ENCODE measurements at places on chromosomes 6 and 20. TPM values are rescaled to one million over a fixed set of nuclear protein-coding genes. Genes with fewer than 3 reads are reported as not detected.

Gene SIRPD
- total RNA-seq, result not detected

Gene ZNF292
- total RNA-seq, result 48.5 TPM

Gene PRSS16
- total RNA-seq, result 0.81 TPM

Gene EMILIN3
- total RNA-seq, result not detected

Gene SLC4A11
- 1.6 TPM for total RNA-seq

Gene TAGAP
- 67.0 TPM for total RNA-seq

Gene TSPO2
- total RNA-seq, result not detected

DNA sequence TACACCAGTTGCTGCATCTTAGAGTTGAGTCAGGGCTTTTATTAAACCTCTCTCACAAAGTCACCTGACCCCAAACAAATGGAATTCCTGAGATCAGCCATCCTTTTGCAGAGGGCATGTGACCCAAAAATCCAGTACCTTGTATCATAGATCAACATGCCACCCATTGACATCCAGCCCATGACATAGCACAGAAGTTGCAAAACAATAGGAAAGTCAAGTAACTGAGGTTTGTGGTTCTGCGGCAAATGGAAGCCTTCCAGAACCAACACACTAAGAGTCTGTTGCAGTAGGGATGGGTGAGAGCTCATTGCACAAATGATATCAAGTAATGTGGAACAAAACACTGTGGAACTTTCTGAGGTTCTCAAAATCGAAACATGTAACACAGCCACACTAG lies 111.2 kb downstream of the PDE7B start:
- DNase-seq, result no peak
- no peak overlapping the region for H3K4me3 ChIP-seq
- no peaks in the 10 kb centered on the region for H3K36me3 ChIP-seq
- no peak overlapping the region for H3K27ac ChIP-seq
- H3K27me3 ChIP-seq, result no peaks in the 10 kb centered on the region

- H3K4me1 ChIP-seq, result peaks cover 28% of the 10 kb centered on the region
- no peaks in the 10 kb centered on the region for H3K27me3 ChIP-seq
- no peak for DNase-seq
- no peak overlapping the region for H3K27ac ChIP-seq
- H3K4me3 ChIP-seq, result no peak overlapping the region
These were observed 59.4 kb downstream of the GCNT2 start for GRCh38 chr6:10580570-10580969.

DNA sequence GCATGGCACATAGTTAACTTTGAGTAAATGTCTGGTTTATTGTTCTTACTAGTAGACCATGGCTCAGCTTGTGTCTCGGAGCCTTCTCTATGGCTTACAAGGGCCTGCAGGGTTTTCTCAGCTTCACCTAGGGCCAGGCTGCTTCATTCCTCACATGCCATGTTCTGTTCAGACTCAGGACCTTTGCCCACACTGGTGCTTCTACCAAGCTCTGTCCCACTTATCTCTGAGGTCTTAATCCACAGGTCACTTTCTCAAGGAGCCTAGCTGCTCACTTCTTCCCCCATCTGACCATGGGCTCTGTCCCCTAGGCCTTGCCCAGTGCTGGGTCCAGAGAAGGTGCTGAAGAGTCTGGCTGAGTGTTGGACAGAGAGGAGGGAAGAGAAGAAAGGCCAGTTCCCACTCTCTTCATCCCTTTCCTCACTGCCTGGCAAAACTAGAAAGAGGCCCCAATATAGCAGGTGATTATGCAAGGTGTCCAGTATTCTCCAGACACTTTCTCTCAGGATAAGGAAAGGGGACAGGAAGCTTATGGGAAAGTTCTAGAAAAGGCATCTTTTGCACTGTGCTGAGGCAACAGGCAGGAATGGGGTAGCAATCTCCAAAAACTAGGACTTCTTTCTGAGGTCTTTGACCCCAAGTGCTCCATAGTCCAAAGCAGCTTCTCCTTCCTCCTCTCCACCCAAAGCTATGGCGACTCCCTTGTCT lies 40.0 kb downstream of the COX4I2 start:
- peak overlapping the region; percentile 76 for H3K27ac ChIP-seq
- DNase-seq, result no peak
- no peak overlapping the region for H3K4me3 ChIP-seq
- H3K27me3 ChIP-seq, result no peaks in the 10 kb centered on the region
- peaks cover 90% of the 10 kb centered on the region for H3K4me1 ChIP-seq

DNA sequence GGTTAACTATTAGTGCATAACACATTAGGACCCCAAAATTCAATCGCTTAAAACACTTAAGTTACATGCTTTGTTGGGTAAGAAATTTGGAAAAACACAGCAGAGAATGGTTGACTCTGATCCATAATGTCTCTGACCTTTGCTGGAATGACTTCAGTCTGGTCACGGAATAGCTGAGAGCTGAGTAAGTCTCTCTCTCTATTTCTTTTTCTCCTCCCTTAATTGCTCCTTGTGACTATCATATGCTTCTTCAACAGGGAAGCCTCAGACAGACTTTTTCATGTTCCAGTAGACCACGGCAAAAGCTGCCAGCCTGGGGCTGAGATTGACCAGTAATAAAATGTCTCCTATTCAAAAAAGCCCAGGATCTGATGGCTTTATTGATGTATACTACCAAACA lies 4.8 kb downstream of the OR12D1 start:
- H3K4me1 ChIP-seq, result no peaks in the 10 kb centered on the region
- H3K4me3 ChIP-seq, result no peak overlapping the region
- no peak for DNase-seq

GRCh38 chr20:58293453-58293852 lies 16.1 kb upstream of the RAB22A start:
- H3K4me3 ChIP-seq, result no peak overlapping the region
- H3K27me3 ChIP-seq, result no peaks in the 10 kb centered on the region
- DNase-seq, result no peak
- peaks cover 2% of the 10 kb centered on the region for H3K36me3 ChIP-seq

DNA sequence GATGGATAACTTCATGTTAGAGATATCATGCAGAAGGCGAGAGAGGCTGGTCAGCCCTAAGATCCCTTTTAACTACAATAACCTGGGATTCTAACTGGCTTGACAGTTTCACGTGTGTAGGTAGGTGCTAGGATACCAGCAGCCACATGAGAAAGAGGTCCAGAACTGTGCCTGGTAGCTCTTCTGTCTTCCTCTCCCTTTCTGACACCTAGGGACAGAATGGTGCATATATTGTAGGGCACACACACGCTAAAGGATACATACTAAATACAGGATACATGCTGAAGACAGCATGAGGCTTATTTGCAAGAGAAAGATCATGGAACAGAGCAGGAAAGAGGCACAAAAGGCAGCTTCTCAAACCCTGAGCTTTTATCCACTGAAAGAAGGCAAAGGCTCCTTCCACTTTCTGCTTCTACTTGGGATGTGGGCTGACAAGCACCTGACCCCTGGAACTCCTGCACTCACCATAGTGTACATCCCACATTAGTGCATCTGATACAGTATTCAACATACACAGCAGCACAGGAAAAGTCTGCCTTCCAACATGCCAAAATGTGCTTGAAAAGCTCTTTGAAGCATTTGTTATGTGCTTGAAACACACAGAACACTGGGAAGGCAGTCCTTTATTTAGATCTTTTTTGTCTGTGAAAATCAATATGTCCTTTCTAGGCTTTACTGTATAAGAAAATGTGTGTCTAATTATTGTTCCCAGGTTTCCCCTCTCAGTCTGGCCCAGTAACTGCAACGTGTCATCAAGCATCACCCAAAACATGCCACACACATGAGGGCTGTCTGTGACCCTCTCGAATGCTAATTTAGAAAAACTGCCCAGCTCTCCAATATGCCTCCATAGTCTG lies 3.2 kb downstream of the SLC22A23 start:
- no peak for DNase-seq
- H3K27ac ChIP-seq, result no peak overlapping the region
- H3K4me1 ChIP-seq, result peaks cover 14% of the 10 kb centered on the region
- H3K36me3 ChIP-seq, result no peaks in the 10 kb centered on the region

DNA sequence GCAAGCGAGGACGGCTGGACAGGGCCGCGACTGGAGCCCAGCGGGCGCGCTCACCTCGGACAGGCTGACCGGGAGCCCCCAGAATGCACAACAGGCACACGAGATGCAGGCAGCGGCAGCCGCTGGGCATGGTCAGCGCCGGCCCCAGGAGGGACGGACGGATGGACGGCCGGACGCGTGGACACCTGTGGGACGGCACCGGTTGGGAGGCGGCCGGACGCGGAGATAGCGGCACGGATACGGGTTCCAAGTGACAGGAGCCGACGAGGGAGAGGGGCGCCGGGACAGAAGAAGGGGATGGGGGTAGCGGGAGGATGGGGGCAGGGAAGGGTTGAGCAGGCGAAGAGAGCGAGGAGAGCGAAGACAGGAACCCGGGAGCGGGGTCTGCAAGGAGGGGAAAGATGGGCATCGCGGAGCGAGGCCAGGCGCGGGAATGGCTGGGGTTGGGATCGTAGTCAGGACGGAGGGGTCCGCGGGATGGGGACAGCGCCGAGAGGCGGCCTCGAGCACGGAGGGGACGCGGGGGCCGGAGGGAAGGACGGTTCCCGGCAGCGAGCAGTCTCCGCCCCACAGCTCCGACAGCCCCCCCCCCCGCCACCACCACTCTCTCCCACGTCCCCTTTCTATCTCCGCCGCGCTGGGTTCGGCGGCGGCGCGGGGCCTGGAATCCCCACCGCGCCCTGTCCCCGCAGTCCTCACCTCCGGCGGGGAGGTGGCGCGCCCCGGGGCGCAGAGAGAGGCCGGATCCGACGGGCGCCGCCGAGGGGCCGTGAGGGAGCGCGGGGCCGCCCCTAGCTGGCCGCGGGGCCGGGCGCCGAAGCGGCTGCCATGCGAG lies 435 bp downstream of the DLK2 start:
- no peak for DNase-seq
- peaks cover 25% of the 10 kb centered on the region for H3K27me3 ChIP-seq
- peak overlapping the region; percentile 67 for H3K4me3 ChIP-seq
- H3K4me1 ChIP-seq, result peaks cover 18% of the 10 kb centered on the region
- H3K27ac ChIP-seq, result no peak overlapping the region

DNA sequence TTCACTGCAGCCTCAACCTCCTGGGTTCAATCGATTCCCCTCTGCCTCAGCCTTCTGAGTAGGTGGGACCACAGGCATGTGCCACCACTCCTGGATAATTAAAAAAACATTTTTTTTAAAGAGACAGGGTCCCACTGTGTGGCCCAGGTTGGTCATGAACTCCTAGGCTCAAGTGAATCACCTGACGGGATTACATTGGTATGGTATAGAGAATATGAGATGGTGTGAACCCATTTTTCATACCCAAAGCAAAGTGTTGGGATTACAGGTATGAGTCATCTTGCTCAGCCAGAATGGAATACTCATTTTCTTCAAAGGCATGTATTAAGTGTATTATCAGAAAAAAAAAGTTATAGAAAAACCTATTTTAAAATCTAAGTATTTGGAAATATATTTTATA lies 114.2 kb downstream of the AHI1 start:
- no peak overlapping the region for H3K4me3 ChIP-seq
- no peak for DNase-seq
- no peaks in the 10 kb centered on the region for H3K27me3 ChIP-seq
- no peak overlapping the region for H3K27ac ChIP-seq
- no peaks in the 10 kb centered on the region for H3K36me3 ChIP-seq

DNA sequence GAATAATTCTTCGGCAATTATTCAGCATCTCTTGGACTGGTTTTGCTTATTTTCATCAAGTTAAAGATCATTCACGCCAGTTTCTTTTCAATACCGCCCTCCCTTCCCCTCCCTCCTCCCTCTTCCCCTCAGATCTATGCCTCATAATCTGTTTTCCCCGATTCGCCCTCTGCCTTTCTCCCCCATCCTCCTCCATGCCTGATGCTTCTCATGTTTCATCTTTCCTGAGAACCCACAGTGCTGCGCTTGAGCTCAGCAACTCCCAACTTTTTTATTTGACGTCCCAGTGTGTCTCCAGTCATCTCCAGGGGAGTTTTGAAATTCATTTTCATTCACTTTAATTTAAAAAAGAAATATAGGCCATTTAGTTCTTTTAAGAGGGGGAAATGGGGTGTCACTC lies 142.7 kb downstream of the PTPRT start:
- H3K4me1 ChIP-seq, result no peaks in the 10 kb centered on the region
- no peaks in the 10 kb centered on the region for H3K36me3 ChIP-seq
- no peak overlapping the region for H3K4me3 ChIP-seq
- H3K27ac ChIP-seq, result no peak overlapping the region

GRCh38 chr20:46698788-46699187 lies 9.5 kb upstream of the TP53RK start:
- H3K4me1 ChIP-seq, result peaks cover 8% of the 10 kb centered on the region
- DNase-seq, result no peak
- H3K36me3 ChIP-seq, result no peaks in the 10 kb centered on the region
- no peak overlapping the region for H3K27ac ChIP-seq
- H3K27me3 ChIP-seq, result peaks cover 7% of the 10 kb centered on the region

DNA sequence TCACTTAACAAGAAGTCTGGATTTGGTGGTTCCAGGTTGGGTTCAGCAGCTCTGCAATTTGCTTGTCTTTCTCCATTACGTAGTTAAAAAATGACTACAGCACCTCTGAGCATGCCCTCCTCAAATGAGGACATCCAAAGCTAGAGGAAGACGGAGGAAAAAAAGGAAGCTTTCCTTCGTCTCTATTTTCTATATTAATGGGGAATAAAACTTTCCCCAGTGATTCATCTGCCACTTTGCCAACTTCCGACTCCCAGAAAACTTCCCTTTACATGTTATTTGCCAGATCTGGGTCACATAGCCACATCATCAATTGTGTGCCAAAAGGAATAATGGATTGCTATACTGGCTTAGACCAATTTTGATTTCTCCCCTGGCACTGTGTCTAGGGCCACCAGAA lies 69.5 kb downstream of the ZFAND3 start:
- no peak for DNase-seq
- H3K27me3 ChIP-seq, result no peaks in the 10 kb centered on the region
- H3K36me3 ChIP-seq, result peaks cover 4% of the 10 kb centered on the region
- H3K27ac ChIP-seq, result no peak overlapping the region

GRCh38 chr20:43514648-43514999 lies 7.1 kb downstream of the L3MBTL1 start:
- DNase-seq, result no peak
- H3K36me3 ChIP-seq, result no peaks in the 10 kb centered on the region
- peaks cover 11% of the 10 kb centered on the region for H3K4me1 ChIP-seq
- H3K27me3 ChIP-seq, result no peaks in the 10 kb centered on the region
- H3K27ac ChIP-seq, result peak overlapping the region; percentile 90

DNA sequence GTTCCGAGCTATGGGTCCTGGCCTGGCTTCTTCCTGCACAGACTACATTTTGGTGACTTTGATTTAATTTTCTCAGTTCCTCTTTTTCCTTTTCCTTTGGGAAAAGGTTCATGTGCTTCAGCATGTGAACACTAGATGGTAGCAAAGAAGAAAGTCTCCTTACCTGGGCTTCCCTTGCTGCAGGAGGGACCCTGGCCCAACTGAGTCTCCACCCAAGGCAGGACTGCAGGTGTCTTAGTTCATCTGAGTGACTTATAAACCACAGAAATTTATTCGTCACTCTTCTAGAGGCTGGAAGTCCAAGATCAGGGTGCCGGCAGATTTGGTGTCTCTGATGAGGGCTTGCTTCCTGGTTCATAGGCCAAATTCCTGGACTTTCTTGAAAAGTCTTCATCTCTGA lies 163.2 kb downstream of the SYCP2 start:
- H3K36me3 ChIP-seq, result no peaks in the 10 kb centered on the region
- no peak for DNase-seq
- H3K27ac ChIP-seq, result no peak overlapping the region
- no peak overlapping the region for H3K4me3 ChIP-seq
- H3K27me3 ChIP-seq, result no peaks in the 10 kb centered on the region
